Activated CD4-positive, alpha-beta T cell treated with anti-CD3 and anti-CD28 coated beads for 36 hours (primary cell): ENCODE measurements at places on chromosomes 1 and 21. TPM values are rescaled to one million over a fixed set of nuclear protein-coding genes. Genes with fewer than 3 reads are reported as not detected.

DNA sequence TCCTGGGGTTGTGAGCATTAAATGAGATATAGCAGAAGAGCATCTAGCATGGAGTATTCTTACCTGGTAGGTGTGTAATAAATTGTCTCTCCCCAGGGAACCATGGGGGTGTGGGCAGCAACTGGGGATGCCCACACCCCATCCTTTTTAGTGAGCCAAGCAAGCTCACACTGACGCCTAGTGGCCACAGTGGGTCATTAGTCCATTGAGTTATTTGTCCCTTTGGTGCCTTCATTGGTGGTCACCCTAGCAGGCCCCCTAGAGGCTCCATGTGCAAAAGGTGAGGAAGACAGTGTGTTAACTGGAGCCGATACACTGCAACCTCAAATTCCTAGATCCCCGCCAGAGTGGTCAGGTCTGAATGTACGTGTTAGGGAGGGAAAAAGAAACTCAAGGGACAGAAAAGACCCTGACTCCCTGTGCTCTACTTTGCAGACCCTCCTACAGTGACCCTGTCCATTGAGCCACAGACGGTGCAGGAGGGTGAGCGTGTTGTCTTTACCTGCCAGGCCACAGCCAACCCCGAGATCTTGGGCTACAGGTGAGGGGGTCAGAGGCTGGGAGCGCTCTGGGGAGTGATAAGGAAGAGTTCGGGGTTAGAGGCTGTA is 93.3 kb upstream of the CD1D start:
- peak; percentile 55 for DNase-seq

AGRN gene
- 24.4 TPM for total RNA-seq

ALPL gene
- total RNA-seq: not detected

DNA sequence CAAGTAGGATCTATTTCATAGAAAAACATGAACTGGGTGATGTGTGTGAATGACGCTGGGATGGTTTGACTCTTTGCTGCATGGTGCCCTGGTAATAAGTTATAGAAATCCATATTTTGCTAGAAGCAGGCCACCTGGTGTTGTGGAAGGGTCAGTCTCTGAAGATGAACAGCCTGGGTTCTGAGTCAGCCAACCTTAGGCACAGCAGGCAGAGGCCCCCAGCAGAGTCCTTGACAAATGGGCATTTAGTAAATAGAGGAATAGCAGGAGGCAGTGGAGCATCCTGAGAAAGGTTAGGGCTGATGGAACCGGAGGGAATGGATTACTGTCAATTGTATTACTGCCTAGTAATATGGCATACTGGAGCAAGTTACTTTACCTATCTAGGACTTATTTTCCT is 20.9 kb downstream of the FGGY start:
- no peak for DNase-seq

DNA sequence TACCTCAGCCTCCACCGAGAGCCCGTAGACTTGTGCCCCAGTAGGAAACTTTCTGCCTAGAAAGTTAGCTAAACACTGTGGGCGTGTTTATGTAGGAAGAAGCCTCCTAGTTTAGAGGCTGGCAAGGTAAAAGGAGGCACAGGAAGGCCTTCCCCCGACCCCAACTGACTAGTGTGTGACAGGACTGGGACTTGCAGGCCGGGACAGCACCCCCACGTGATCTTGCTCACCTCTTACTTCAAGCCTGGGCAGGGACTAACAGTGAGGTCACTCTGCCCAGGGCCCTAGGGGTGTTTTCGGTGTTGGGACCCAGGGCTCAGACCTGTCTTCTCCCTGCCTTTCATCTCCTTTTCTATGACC is 392 bp upstream of the TAGLN2 start:
- DNase-seq: peak; percentile 76

DNA sequence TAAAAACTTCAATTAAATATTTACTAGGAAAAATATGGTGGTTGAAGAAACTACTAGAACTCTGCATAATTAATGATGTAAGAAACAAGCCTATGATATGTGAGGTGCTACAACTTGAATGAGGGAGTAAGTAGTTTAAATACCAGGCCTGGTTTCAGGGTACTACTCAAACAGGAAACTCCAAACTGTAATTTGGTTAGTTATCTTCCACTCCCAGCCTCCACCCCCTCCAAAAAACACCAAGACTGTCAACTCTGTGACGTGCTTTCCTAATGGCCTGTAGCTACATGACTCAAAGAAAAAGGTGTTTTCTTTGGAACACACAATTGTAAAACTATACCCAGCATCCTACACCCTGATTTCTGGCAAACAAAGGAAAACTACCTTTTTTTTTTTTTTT is 55.9 kb upstream of the RCC1 start:
- peak; percentile 71 for DNase-seq

- DNase-seq: no peak
Measured at GRCh38 chr1:98797506-98797905, 136.0 kb downstream of the SNX7 start.

GRCh38 chr21:27694667-27695066 is 727.8 kb upstream of the ADAMTS5 start:
- no peak for DNase-seq

- DNase-seq: peak; percentile 16
Measured at GRCh38 chr1:61083013-61083806, 849 bp downstream of the NFIA start.

DNA sequence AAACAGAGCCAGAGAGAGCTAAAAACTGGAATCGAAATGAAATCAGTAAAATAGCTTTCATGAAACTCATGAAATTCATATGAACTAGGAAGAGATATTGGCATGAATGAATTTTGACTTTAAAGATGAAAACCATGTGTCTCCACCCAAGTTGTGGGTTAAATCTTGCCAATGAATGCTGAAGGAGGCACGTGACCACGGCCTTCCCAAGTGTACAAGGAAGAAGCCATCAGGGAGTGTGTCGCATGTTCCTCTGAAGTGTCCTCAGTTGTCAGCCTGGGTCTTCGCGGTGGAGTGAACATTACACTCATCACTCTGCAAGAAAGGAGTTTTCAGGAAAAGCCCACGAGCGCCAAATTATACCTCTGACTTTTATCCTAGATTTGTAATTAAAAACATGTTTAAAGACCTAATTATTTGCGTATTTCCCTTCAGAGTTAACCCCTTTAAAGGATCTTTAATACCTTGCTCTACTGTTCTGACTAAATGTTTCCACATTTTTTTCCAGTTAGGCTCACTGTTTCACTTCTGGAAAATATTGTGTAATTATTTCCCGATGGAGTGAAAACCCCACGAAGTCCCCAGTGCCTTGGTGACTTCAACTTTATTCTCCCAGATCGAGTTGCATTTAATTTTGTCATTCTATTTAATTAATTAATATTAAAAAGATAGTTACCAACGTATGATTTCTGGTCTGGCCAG is 118.3 kb downstream of the DHRS3 start:
- DNase-seq: no peak

- DNase-seq: peak; percentile 67
Measured at GRCh38 chr1:203480525-203481084, 5.0 kb downstream of the PRELP start.

DNA sequence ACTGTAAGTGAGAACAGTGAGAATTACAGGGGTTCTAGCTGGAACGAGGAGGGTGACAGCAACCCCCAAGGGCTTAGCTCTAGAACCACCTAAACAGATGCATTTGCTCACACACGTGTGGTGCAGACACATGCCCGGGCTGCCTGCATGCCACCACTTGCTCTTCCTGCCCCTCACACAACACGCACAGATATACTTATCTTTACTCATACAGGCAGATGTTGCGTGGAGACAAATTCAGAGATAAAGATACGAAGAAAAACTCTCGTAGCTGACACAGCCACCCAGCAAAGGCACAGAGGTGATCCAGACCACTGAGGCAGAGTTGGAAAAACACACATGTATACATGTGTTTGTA is 13.5 kb downstream of the VANGL1 start:
- no peak for DNase-seq

SETD4 gene
- total RNA-seq: 11.0 TPM

DNA sequence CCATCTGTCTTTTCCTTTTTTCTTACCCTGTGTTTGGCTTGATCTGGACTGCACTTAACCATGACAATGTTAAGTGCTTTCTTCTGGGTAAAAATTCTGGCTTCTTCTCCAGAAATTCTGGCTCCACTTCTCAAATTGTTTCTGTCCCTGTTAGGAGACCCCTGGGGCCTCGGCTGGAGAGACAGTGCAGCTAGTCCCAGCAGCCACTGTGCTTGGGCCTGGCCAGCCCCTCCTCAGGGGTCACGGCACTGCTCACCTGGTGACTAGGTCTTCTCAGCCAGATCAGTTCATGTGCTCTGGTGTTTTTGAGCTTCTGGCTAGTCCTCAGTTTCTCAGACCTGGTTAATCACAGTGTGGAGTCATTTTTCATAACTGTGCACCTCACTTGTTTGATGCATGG is 72.4 kb downstream of the ADARB1 start:
- no peak for DNase-seq

GRCh38 chr1:154414606-154415005 is 9.5 kb downstream of the IL6R start:
- DNase-seq: no peak
